ENCODE measurements at places on chromosomes 5 and 9.

DNA sequence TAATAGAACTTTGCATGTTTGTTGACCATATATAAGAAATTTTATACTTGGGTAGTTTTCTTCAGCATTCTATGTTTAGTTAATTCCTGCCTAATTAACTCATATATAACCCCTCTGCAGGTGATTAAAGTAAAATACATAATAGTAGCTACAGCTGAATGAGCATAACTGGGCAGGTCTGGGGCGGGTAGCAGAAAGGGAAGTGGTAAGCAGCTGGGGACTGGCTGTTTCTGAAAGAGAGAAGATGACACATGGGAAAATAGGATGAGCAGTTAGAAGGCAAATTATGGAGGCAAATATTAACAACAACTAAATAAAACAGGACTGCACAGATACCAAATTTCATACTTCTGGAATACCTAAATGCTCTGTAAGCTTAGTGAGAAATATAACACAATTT is 128.1 kb downstream of the CPLANE1 start:
- no peak for DNase-seq

DNA sequence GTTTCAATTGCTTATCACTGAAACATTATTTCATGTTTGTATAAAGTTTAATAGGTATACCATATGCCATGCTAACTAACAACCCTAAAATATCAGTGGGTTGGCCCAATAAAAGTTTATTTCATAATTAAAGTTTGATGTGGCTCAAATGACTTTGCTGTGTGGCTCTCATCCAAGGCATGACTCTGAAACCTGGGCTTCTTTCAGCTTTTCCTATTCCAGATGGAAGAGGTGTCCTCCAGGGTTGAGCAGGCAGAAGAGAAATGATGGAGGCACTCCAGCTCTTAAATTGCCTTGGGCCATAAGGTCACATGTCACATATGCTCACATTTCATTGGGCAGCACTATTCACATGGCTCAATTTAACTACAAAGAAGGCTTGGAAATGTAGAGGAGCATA is 101.9 kb downstream of the MACIR start:
- DNase-seq: no peak

- DNase-seq: no peak
These were observed 176.0 kb upstream of the FREM1 start for GRCh38 chr9:15086156-15086763.

- no peak for DNase-seq
These were observed 434.9 kb upstream of the SMARCA2 start for GRCh38 chr9:1580215-1580614.

- no peak for DNase-seq
These were observed 7.2 kb upstream of the TARS1 start for GRCh38 chr5:33433303-33434240.

GRCh38 chr9:88535226-88536022 is 446 bp downstream of the NXNL2 start:
- no peak for DNase-seq

DNA sequence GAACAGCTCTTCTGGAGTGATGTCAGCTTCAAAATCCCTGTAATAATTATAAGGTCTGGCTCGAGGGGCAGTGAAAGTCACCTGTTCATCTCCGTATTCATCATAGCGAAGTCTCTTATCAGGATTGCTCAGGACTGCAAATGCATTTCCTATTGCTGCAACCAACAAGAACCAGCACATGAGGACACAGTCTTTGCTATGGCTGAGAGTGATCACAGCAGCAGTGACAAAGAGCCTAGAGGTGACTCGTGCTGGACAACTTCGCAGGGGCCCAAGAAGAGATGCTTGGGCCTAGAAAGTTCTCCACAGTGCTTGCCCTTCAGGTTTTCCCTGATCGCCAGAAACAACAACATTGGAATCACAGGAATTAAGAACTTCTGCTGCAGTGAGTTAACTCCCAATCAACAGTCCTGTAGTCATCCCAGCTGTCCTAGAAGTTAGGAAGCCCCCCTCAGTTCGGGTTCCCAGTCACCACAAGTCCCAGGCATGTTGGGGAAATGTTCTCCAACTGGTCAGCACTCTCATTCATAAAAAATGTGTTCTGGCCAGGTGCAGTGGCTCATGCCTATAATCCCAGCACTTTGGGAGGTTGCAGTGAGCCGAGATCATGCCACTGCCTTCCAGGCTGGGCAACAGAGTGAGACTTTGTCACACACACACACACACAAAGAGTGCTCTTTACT is 13.0 kb downstream of the DNAJC18 start:
- DNase-seq: no peak

- DNase-seq: no peak
These were observed 75.5 kb downstream of the EPB41L4B start for GRCh38 chr9:109245310-109245897.

DNA sequence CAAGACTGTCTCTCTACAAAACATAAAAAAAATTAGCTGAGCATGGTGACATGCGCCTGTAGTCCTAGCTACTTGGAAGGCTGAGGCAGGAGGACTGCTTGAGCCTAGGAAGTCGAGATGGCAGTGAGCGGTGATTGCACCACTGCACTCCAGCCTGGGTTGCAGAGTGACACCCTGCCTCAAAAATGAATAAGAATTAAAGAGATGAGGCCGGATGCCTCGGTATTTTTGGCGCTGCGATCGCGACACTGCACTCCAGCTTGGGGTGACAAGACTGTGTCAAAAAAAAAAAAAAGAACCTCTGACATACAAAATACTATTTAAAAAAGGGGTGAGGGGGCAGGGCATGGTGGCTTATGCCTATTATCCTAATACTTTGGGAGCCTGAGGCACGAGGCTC is 7.3 kb downstream of the GPBP1 start:
- no peak for DNase-seq

DNA sequence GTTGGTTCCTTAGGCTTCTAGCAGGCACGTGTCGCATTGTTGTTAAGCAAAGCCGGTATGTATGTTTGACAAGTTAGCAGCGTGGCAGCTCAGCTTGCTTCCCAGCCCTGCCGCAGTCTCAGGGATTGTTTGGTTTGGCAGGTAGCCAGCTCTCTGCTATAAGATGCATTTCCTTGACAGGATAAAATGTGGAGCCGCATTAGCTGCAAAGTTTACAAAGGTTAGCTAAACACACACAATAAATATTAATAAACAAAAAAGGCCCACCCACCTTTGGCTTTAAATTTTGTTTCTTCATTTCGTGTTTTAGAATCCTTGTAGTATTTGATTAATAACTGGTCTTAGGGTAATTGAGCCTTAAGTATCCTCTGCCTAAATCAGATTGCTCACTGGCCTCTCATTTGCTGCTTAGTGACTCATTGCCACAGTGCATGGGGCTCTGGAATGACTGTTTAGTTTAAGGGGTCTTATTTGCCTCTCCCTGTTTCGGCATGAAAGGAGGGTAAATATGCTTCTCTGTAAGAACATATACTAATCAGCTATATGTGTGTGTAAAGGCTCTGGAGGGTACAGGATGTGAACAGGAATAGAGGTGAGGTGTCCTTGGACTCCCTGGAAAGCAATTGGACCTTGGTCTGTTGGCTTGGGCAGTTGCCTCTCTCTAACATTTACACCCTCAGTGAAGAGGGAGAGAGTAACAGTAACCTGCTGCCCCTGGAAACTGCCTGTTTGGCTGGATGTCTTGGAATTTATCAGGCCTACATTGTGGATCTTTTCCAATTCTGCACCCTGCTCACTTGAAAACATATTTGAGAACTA is 122.0 kb downstream of the GDNF start:
- no peak for DNase-seq

GRCh38 chr9:86734771-86735170 is 212.5 kb downstream of the GAS1 start:
- no peak for DNase-seq

DNA sequence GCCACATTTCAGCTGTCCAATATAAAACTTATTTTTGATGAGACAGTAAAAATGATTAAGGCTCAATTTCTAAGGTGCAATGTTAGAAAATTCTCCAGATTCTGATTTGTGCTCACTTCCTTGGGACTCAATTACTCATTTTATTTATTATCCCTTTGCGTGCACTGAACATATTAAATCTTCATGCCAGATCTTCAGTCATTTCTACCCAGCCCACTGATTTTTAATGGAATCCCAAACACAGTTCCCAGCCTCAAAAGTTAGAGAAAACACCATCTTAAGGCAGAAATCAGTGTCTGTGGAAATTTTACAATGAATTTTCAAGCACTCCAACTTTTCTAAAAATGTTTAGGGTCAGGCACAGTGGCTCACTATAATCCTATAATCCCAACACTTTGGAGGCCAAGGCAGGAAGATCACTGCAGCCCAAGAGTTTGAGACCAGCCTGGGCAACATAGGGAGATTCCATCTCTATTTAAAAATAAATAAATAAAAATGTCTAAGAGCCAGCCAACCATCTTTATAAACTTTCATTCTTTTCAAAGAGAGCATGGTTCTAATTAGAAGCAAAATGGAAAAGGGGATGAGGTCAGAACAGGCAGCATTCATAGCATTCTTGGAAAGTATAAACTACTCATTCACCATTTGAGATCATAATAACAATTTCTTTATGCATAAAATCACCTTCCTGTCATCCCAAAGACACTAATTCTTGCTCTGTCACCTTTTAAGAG is 53.7 kb downstream of the TLE1 start:
- DNase-seq: no peak

GRCh38 chr9:111886983-111887718 is 9.5 kb upstream of the UGCG start:
- no peak for DNase-seq

- DNase-seq: peak; percentile 92
These were observed 12.5 kb upstream of the NOTCH1 start for GRCh38 chr9:136558373-136558772.

DNA sequence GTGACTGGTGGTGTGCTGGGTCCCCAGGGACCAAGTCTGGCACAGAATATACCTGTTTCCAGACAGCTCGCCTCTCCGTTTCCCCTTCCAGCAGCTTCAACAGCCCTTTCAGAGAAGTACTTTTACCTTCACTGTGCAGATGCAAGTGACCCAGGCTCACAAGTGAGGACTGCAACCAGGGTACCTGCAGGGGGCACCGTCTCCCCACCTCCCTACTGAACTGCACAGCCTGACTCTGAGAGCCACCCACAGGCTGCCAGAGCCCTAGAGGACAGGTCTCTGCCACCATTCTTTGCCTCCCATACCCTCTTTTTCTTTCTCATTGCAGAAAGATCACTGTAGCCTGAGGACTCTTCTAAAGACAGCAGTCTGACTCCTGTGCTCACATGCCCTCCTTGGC is 15.4 kb downstream of the IL9 start:
- DNase-seq: no peak

GRCh38 chr5:140828362-140828737 is 590 bp downstream of the PCDHA6 start:
- DNase-seq: no peak

DNA sequence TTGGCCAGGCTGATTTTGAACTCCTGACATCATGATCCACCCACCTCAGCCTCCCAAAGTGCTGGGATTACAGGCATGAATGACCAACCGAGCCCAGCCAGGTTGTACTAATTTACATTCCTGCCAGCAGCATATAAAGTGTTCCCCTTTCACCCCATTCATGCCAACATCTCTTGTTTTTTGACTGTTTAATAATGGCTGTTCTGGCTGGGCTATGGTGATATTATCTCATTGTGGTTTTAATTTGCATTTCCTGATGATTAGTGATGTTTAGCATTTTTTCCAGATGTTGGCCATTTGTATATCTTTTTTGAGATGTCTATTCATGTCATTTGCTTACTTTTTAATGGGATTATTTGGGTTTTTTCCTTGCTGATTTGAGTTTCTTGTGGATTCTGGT is 87.3 kb downstream of the INVS start:
- no peak for DNase-seq

DNA sequence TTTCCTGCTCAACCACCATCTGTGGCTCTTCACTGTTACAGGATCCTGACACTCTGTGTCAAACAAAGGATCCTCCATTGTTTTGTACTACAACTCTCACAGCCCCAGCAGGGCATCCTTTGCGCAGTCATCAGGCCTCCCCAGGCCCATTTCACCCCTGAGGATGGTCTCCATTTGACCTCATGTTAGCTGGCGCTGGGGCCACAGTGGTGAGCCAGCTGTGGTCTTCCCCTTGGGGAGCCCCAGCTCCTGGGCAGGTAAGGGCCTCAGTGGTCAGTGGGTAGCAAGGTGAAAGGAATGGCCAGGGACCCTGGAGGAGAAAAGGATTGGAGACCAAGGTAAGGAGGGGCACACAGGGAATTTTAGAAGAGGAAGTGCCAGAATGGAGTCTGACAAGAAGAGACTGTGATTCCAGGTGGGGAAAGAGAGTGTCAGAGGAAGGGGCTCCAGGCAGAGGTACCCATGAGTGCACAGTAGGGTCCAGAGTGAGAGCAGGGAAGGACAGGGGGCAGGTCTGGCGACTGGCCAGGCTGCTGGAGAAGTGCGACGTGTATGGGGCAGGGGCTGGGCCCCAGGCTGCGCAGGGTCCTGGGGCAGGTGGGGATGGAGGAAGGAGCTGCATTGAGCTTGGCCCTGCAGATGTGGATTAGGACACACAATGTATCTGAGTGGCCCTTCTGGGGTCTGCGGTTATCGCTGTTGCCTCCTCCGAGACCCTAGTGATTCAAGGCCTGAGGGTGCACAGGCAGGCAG is 109.9 kb downstream of the PHF2 start:
- DNase-seq: no peak

DNA sequence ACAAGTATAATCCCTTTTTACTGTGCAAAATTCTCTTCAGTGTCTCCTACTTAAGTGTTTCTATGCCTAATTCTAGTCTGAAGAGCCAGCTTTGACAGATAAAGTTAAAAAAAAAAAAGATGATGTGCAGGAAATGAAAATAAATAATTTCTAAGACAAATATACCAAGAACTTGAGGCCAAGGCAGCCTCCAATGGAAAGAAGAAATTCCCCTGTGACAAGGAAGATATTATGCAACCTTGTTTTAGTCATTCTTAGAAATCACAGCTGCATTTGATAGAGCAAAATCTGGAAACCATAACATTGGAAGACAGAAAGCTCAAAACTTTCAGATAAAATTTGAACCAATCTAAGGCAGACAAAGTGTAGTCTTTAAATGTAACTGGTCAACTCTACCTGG is 375.9 kb upstream of the TLE4 start:
- DNase-seq: no peak

DNA sequence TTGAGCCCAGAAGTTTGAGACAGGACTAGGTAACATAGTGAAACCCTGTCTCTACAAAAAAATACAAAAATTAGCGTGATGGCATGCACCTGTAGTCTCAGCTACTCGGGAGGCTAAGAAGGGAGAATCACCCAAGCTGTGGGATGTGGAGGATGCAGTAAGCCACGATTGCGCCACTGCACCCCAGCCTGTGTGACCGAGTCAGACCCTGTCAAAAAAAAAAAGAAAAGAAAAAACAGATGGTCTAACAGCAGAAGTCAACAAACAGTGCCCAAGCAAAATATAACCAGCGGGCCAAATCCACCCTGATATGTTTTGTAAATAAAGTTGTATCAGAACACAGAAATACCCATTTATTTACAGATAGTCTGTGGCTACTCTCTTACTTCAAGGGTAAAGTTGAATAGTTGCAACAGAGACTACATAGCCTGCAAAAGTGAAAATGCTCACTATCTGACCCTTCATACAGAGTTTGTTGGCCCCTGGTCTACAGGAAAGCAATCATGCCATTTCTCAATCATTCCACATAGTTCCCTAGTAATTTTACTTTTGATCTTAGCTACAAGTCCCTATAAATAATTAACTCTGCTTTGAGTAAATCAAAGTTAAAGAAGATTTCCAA is 383.7 kb downstream of the TLE1 start:
- DNase-seq: no peak

GRCh38 chr5:142608081-142608480 is 77.8 kb downstream of the FGF1 start:
- no peak for DNase-seq

- DNase-seq: no peak
These were observed 56.7 kb downstream of the LRSAM1 start for GRCh38 chr9:127507751-127508648.

- DNase-seq: no peak
These were observed 78.6 kb upstream of the SLC28A3 start for GRCh38 chr9:84419031-84419602.

GRCh38 chr9:109721001-109721400 is 59.0 kb upstream of the PALM2AKAP2 start:
- DNase-seq: no peak

All from CD14-positive monocyte (primary cell).